ENCODE measurements at places on chromosomes 6 and 20.
A peak's percentile ranks its signal among the peaks of the same experiment; 100 is the strongest.

- no peak for DNase-seq
These were observed 354.1 kb downstream of the RFPL4B start for GRCh38 chr6:112701201-112701600.

DNA sequence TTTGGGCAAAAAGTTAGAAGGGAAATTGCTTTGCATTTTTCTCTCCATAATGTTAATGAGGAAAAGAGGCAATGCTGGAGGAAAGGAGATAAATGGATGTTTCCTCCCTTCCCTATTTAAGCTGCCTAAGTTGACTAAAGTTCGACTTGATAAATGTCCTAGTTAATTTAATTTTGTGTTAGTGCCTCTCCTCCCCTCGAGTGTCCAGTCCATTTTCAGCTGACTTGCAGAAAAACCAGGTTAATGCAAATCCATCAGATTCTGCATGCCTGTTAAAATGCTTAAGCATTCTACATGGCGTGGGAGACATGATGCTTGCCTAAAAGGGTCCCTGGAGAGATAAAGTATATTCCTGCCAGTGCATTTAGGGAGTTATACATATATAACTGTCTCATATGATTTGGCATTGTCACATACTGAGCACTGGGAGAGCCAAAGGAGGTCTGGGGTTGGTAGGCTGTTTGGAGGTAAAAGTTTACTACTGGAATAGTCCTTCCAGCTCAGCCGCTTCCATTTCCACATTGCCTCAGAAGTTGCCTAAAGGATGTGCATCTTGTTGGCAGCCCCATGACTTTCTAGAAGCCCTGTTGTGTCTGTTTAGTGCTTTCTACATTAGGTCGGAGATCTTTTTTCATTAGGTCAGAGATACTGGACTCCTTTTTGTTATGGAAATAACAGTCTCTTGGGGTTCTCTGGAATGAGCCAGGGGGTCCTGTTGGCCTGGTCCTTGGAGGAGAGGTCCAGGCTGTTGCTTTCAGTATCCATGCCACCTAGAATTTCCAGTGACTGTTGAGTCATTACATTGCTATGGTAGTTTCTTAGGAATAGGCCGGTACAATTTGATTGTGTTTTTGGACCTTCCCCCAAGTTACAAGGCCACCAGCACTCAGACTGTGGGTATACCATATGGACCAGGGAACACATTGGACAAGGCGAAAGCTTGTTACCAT is 30.4 kb downstream of the JARID2 start:
- peak; percentile 33 for DNase-seq

GRCh38 chr6:138383776-138384175 is 6.1 kb downstream of the SMIM28 start:
- no peak for DNase-seq

- no peak for DNase-seq
These were observed 21.5 kb downstream of the ASIP start for GRCh38 chr20:34262488-34263288.

DNA sequence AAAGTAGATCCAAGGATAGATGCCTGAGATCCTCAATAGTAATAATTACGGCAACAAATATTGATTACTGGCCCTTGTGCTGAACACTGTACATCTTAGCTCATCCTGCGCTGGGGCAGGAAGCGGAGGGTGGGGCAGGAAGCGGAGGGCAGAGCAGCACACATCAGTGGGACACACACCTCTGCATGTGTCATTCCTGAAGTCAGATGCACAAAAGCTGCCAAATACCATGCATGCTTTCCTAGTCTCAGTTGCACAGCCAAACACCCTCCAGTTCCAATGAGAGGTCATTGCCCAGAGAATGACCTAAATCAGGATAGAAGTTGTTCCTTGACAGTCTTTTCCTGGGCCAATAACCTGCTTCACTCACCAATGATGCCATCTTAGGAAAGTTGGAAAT is 74.4 kb upstream of the FOXC1 start:
- DNase-seq, result no peak

DNA sequence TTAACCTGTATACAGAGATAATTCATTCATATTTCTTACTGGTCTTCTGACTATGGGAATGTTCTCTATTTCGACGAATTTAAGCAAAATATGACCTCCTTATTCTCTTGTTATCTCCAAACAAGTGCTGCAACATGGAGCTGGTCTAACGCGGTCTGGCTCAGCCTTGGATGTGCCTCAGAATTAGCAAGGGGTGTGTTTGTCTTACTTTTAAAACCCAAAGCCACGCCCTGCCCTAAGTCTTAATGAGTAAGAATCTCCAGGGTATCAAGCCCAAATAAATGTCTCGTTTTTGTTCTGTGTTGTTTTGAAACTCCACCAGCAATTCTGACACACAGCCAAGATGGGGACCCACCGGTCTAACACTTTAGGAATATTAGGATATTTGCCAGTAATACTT is 99.2 kb downstream of the ATP9A start:
- DNase-seq, result no peak

GRCh38 chr6:21664314-21665109 is 71.0 kb downstream of the SOX4 start:
- DNase-seq, result peak; percentile 31

DNA sequence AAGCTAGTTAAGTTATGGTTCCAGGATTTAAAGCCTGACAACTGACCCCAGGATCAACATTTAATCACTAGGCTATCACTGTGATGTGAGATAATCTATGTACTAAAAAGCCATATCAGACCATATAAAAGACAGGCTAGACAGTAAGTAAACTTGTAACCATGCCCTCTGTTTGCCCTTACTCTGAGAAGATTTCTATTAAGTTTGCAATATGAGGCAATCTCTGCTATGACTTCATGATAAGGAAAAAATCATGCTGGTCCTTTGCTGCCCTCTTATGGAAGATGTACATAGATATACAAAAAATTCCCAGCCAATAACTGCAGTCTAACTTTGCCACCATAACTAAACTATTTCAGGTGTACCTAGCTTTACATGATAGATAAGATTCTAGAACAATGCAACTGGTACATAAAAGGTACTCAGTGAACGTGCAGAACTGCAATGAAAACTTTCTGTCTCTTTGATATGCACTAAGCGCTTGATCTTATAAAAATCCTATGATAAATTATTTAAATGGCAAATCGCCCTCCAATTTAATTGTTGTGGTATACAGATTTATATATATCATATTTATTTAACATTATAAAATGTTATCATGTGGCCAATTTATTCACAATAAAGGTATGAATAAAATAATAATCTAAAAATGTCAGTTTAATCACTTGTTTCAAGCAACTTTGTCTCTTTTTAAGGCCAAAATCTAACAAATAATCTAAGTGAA is 70.5 kb downstream of the FAM217A start:
- peak; percentile 54 for DNase-seq

Data from SK-N-DZ (cell line).